ENCODE measurements at places on chromosomes 12 and 14.

GRCh38 chr12:94140556-94140955 lies 7.8 kb upstream of the PLXNC1 start:
- H3K27ac ChIP-seq, result no peak overlapping the region
- no peaks in the 10 kb centered on the region for H3K36me3 ChIP-seq
- H3K27me3 ChIP-seq, result peaks cover 24% of the 10 kb centered on the region
- DNase-seq, result no peak
- no peak overlapping the region for H3K4me3 ChIP-seq

GRCh38 chr12:100555722-100556121 lies 17.8 kb upstream of the GAS2L3 start:
- no peak overlapping the region for H3K27ac ChIP-seq
- no peak overlapping the region for H3K4me3 ChIP-seq
- no peaks in the 10 kb centered on the region for H3K27me3 ChIP-seq
- no peak for DNase-seq

DNA sequence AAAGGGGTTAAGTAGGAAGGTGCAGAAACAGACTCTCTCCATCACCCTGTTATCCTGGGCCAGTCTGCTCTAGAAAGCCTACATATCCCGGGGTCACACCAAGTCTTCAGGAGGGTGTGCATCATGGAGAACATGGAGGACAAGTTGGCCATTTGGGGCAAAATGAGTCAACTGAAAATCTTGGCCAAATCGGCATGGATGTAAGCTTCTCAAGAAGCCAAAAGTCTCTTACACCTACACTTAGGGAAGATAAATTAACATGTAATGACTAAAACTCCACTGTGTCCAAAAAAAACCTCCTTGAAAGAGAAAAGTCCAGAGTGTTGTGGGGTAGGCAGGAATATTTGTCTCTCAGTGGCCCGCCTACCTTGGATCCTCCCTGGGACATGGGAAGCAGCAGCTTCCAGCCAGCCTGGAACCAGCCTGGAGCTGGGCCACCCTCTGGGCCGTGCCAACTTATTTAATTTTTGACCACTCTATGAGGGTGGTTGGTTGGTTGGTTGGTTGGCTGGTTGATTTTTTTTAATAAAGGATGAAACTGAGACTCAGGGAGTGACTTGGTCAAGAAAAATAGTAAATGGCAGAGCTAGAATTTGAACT lies 17.9 kb upstream of the TC2N start:
- no peaks in the 10 kb centered on the region for H3K27me3 ChIP-seq
- DNase-seq, result no peak
- no peak overlapping the region for H3K27ac ChIP-seq

- peaks cover 6% of the 10 kb centered on the region for H3K4me1 ChIP-seq
- H3K4me3 ChIP-seq, result no peak overlapping the region
- DNase-seq, result no peak
- H3K27ac ChIP-seq, result no peak overlapping the region
- H3K27me3 ChIP-seq, result no peaks in the 10 kb centered on the region
- no peaks in the 10 kb centered on the region for H3K36me3 ChIP-seq
Measured at GRCh38 chr12:2489275-2489674, 305.5 kb upstream of the FKBP4 start.

DNA sequence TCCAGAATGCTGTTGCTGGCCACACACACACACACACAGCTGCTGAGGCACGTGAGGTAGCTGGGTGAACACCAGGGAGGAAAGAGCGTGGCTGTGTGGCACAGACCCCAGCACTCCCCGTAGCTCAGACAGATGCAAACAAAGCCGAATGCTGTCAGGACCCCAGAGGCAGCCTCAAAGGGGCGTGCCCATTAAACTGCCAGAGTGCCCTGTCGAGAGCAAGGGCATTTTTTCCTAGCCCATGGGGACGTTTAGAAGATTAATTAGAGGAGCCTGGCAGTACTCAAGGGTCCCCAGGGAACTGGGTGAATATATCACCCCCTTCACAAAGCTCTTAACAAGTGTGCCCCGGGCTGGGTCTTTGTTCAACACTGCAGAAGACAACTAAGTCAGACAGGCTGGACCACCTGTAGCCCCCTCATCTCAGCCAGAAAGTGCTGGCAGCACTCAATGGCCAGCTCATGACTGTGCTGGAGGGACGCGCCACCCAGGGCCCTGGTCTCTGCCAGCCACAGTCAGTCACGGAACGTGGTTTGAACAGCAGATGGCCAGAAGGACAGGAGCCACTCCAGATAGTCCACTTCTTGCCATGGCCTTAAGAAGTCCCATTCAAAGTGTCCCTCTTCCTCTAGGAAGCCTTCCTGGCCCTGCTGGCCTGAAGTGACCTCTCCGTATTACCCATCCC lies 37.5 kb downstream of the TTC7B start:
- H3K36me3 ChIP-seq, result no peaks in the 10 kb centered on the region
- no peaks in the 10 kb centered on the region for H3K4me1 ChIP-seq
- H3K27me3 ChIP-seq, result no peaks in the 10 kb centered on the region
- no peak overlapping the region for H3K4me3 ChIP-seq
- no peak overlapping the region for H3K27ac ChIP-seq
- DNase-seq, result peak; percentile 44

DNA sequence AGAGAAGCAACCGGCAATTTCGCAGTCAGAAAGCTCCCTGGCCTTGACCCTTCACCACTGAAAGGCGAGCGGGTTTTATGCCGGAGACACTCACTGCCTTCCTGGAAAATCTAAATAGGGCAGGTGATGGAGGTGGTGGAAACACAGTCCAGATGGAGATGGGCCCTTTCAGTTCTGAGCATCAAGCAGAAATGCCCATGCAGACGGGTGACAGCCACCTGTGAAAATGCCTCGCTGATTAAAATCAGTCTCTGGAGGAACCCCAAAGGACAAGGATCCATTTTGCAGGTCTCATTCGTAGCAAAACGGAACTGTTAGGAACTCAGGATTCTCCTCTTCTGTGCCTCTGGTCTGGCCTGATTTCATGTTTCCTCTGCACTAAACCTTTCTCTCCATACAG lies 74.2 kb downstream of the FZD10 start:
- no peaks in the 10 kb centered on the region for H3K36me3 ChIP-seq
- H3K27me3 ChIP-seq, result peaks cover 4% of the 10 kb centered on the region
- no peaks in the 10 kb centered on the region for H3K4me1 ChIP-seq
- no peak for DNase-seq
- H3K4me3 ChIP-seq, result no peak overlapping the region

Measured in A673 (cell line).